DMS79 treated with DMSO at 0.1 percent for 48 hours (cell line): ENCODE measurements at places on chromosomes 3 and 15.

- DNase-seq, result no peak
These were observed 263.2 kb downstream of the CHST2 start for GRCh38 chr3:143382816-143383215.

- DNase-seq, result no peak
These were observed 306.5 kb upstream of the SLITRK3 start for GRCh38 chr3:165502707-165503106.

GRCh38 chr3:129033633-129034321 is 26.8 kb upstream of the GP9 start:
- no peak for DNase-seq

DNA sequence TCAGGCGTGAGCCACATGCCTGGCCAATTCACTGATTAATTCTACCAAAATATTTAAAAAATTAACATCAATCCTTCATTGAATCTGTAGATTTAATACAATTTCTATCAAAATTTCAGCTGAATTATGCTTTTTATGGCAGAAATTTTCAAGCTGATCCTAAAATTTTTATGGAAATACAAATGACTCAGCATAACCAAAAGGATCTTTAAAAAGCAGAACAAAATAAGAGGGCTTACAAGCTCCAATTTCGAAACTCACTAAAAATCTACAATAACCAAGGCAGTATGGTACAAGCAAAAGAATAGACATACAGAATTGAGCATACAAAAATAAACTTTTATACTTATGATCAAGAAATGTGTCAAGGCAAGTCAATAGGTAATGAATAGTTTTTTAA is 180.4 kb upstream of the CTNNB1 start:
- DNase-seq, result no peak

DNA sequence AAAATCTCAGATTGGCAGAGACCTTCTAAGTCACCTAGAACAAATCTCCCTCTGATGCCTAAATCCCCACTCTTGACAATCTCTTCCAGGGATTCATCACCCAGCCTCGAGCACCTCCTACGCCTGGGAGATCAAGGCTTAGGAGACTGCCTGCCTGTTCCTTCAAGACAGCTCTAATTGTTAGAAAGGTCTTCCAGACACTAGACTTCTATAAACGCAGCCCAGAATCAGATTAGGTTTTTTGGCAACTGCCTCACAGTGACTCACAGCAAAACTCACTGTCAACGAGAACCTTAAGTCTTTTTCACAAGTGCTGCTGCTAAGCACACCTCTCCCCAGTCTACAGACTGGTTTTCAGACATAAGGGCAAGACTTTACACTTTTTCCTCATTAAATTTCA is 23.1 kb downstream of the SRGAP3 start:
- DNase-seq, result no peak
